ENCODE measurements at places on chromosomes 12 and 14.
A peak's percentile ranks its signal among the peaks of the same experiment; 100 is the strongest.

DNA sequence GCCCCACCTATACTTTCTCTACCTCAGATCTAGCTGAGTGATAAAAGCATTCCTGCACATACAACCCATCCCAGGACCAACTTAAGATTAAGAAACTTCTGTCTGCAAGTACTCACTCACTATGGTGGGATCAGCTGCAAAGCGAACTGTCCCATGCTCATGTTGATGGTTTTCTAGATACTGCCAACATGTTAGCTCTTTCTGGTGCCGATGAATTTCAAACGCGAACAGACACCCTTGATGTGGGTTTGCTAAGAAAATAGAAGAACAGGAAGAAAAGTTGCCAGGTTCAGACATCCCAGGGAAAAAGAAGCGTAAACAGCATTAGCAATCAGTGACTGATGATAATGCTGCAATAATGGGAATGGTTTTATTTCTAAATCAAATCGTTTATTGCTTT is 1.5 kb upstream of the SLC39A2 start:
- no peak overlapping the region for H3K4me3 ChIP-seq
- no peaks in the 10 kb centered on the region for H3K4me1 ChIP-seq
- H3K27ac ChIP-seq, result no peak overlapping the region

DNA sequence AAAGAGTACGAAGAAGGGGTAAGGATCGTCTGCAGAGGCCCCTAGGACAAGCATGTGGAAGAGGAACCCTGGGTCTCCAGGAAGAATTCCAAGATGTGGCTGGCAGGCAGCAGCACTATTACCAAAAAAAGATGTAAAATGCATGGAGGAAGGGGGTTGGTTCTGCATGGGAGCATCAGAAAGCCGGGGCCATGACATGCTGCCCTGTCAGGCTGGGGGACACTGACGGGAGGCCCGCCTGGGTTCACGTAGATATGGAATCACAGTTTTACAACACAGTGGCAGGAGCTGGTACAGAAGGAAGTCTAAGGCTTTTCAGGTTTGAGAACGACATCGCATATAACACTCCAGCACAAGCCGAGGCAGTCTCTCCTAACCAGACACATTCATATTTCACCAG is 150.0 kb upstream of the GSC start:
- no peak overlapping the region for H3K4me3 ChIP-seq
- H3K27ac ChIP-seq, result no peak overlapping the region
- H3K27me3 ChIP-seq, result no peaks in the 10 kb centered on the region
- H3K4me1 ChIP-seq, result no peaks in the 10 kb centered on the region
- no peaks in the 10 kb centered on the region for H3K36me3 ChIP-seq

- H3K4me3 ChIP-seq, result no peak overlapping the region
- no peaks in the 10 kb centered on the region for H3K4me1 ChIP-seq
- no peak overlapping the region for H3K27ac ChIP-seq
- H3K36me3 ChIP-seq, result no peaks in the 10 kb centered on the region
- DNase-seq, result no peak
These were observed 128.7 kb downstream of the KCNH5 start for GRCh38 chr14:62916551-62916950.

DNA sequence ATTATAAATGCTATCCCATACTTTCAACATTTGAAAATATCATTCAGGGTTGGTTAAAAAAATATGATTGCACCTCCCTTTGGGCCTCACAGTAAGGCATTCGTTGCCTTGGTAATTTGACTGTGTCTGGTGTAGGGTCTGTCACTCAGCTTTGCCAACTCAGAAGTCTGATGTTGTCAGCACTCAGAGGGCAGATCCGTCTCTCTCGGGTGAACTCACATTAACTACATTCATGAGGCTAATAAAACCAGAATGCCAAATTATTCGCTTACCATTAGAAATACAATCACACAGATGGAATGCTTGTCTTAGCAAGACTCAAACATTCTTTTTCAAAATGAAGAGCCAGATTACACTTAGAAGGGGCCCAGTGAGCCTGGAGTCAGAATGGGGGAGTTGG is 53.0 kb downstream of the NPAS3 start:
- no peaks in the 10 kb centered on the region for H3K36me3 ChIP-seq
- no peak overlapping the region for H3K4me3 ChIP-seq
- DNase-seq, result peak; percentile 13
- no peaks in the 10 kb centered on the region for H3K4me1 ChIP-seq
- no peak overlapping the region for H3K27ac ChIP-seq

DNA sequence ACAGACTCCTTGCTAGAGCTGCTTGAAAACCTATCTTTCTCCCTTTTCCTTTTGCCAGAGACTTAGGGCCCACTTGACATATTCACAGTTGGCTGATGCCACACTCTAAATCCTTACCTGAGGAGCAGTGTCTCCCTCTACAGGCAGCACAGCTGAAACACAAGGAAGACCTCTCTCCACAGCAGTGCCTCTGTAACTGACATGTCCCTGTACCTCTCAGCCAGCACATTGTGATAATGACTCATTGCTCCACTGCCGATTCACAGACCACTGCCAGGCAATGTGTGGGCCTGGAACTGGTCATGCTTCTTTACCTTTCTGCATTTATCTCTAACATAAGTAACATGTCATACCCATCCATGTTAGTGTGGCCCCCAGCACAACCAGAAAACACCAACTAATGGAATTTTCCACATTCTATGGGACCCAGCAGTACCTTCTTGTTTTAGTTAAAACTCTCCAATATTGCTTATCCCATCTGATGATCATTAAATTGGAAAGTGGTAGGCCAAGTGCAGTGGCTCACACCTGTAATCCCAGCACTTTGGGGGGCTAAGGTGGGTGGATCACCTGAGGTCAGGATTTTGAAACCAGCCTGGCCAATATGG is 56.5 kb downstream of the GTF2A1 start:
- H3K27me3 ChIP-seq, result no peaks in the 10 kb centered on the region
- no peak overlapping the region for H3K4me3 ChIP-seq
- no peak overlapping the region for H3K27ac ChIP-seq
- no peaks in the 10 kb centered on the region for H3K4me1 ChIP-seq
- DNase-seq, result peak; percentile 43

DNA sequence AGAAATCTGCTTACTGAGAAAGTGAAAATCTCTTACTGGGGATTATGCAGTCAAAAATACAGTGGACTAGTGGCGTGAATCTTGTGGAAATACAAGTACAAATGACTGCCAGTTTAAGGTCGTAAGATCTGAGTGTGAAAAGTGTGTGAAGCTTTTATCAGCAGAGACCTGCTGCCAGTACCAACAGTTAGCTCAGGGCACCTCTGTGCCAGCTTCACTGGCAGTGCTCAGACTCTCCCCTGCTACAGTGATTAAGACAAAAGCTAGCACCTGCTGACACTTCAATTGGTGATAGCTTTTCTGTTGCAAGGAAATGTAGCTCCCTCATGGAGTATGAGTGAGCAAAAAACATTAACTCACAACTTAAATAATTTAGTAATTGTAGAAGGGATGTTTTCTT is 185.1 kb downstream of the ANO6 start:
- DNase-seq, result no peak
- H3K4me3 ChIP-seq, result no peak overlapping the region
- no peak overlapping the region for H3K27ac ChIP-seq
- H3K4me1 ChIP-seq, result no peaks in the 10 kb centered on the region
- H3K27me3 ChIP-seq, result no peaks in the 10 kb centered on the region
- peaks cover 4% of the 10 kb centered on the region for H3K36me3 ChIP-seq

DNA sequence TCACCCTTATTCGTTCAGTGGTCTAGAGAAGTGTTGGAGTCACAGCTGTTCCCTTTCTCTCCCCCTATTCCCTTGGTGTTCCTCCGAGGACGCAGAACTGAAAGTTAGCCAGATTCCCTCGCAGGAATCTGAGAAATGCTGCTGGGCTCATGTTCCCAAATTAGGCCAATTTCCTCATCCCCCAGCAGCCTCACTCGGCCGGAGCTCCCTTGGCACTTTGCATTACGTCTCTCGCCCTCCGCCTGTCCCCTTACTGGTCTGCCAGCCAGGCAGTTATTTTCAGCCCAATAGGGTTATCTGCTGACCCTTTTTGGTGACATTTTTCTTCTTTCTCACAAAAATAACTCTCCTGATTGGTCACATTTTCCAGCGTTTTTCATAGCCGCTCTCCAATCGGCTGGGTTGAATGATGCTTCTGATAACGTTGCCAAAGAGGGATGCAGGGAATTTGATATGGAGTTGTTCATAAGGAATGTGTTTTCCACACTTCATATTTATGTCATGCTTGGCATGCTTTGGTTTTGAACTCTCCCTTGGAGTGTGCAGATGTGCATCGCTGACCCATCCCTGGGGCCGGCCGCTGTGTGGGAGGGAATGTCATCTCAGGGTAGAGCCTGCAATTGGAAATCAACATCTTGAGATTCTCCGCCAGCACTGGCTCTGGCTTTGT is 9.9 kb downstream of the IFT43 start:
- H3K4me1 ChIP-seq, result peaks cover 13% of the 10 kb centered on the region
- H3K27ac ChIP-seq, result peak overlapping the region; percentile 20
- H3K27me3 ChIP-seq, result no peaks in the 10 kb centered on the region

DNA sequence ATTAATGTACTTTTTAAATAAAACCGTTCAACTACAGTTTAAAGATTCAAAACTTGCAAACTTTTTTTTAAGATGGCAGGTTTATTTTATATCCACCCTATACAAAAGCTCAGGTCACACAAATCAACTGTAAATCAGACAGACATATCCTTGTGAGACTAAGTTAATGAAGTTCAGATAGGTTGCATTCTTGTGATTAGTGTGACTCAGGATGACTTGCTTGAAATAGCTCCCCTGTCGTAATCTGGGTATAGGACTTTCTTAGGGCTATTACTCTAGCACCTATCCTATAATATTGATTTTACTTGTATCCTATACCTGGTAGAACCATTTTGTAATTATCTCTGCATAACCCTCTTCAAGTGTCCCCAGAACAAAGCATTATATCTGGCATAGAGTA is 9.5 kb upstream of the PRKD1 start:
- no peak overlapping the region for H3K4me3 ChIP-seq
- no peaks in the 10 kb centered on the region for H3K4me1 ChIP-seq
- H3K27ac ChIP-seq, result no peak overlapping the region
- no peaks in the 10 kb centered on the region for H3K27me3 ChIP-seq
- no peak for DNase-seq

- H3K4me3 ChIP-seq, result no peak overlapping the region
- H3K4me1 ChIP-seq, result no peaks in the 10 kb centered on the region
- DNase-seq, result no peak
These were observed 1331.5 kb upstream of the TMEM132C start for GRCh38 chr12:126935435-126935834.

DNA sequence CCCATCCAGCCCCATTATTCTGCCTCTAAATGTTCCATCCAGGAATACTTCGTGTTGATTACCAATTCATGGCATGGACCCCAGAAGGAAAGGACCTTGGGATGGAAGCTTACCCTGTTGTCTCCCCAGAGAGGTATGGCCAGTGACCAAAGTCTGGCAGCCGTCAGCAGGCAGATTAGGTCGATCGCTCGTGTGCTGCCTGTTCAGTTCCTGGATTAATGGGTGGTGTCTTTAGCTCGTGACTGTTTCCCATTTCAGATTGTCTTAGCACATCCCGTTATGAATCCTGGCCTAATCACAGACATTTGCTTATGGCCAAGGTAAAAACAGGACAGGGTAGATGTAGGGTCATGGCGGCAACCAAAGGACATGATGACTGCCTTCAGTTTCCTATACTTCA is 122.9 kb upstream of the NTF3 start:
- no peaks in the 10 kb centered on the region for H3K27me3 ChIP-seq
- H3K36me3 ChIP-seq, result no peaks in the 10 kb centered on the region
- DNase-seq, result no peak
- H3K27ac ChIP-seq, result peak overlapping the region; percentile 19
- H3K4me3 ChIP-seq, result no peak overlapping the region
- H3K4me1 ChIP-seq, result no peaks in the 10 kb centered on the region

GRCh38 chr14:91332986-91333649 is 84.5 kb downstream of the CCDC88C start:
- H3K4me3 ChIP-seq, result no peak overlapping the region
- H3K27me3 ChIP-seq, result no peaks in the 10 kb centered on the region
- H3K4me1 ChIP-seq, result peaks cover 36% of the 10 kb centered on the region
- no peaks in the 10 kb centered on the region for H3K36me3 ChIP-seq
- DNase-seq, result no peak
- no peak overlapping the region for H3K27ac ChIP-seq

GRCh38 chr14:51331486-51332367 is 91.7 kb downstream of the TMX1 start:
- no peaks in the 10 kb centered on the region for H3K27me3 ChIP-seq
- no peak overlapping the region for H3K27ac ChIP-seq
- no peaks in the 10 kb centered on the region for H3K36me3 ChIP-seq
- peaks cover 4% of the 10 kb centered on the region for H3K4me1 ChIP-seq
- DNase-seq, result no peak

DNA sequence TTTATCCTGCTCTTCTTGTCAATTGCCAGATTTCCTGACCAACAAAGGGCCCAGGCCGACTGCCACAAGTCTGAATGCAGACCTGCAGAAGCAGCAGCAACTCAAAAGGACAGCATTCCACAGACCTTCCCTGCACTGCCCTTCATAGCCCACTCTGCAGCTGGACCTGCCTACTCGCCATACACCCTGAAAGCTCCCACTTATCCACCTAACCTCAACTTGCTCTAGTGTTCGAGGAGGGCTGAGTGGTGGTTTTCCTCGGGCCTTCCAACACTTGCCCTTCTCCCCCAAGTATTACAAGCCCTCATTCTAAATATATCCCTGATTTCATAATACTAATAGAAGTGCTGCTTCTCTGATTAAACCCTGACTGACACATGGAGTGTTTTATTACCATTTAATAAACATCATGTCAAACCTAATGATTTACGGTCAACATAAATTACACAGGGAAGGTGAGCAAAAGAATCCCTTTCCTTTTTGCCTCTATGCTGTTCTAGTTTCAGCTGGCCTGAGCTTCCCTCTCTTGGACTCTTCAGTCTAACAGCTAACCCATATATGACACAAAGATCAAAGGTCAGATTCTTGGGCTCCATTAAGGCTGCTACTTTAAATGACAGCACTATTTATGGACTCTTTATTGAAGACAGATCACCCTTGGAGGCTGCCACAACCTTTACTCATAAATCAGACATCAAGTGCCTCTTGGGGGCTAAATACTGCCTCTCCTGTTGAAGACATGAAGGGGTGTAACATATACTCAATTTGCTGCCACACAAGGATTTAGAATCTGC is 1546.9 kb upstream of the TMEM132C start:
- no peak for DNase-seq
- H3K4me1 ChIP-seq, result no peaks in the 10 kb centered on the region
- no peak overlapping the region for H3K4me3 ChIP-seq
- no peaks in the 10 kb centered on the region for H3K36me3 ChIP-seq
- no peak overlapping the region for H3K27ac ChIP-seq

DNA sequence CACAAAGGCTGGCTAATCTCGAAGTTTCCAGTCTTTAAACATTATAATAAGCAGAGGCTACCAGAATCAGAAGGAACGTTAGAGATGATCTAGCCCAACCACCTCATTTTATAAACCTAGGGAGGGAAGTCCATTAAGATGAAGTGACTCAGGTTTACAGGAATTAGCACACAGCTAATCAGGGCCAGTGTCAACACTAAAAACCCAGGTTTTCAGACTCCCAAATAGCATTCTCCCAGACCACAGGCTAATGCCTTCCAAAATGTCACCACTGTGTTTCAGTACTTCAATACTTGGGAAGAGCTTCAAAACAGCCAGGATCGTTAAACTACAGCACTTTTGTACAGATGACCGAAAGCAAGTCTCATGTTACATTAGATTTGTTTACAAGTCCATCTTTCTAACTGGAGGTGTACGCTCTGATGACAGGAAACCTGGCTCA is 89.2 kb downstream of the FOXN3 start:
- no peak overlapping the region for H3K4me3 ChIP-seq
- H3K4me1 ChIP-seq, result no peaks in the 10 kb centered on the region
- no peaks in the 10 kb centered on the region for H3K36me3 ChIP-seq
- H3K27me3 ChIP-seq, result no peaks in the 10 kb centered on the region
- no peak overlapping the region for H3K27ac ChIP-seq

- H3K4me1 ChIP-seq, result no peaks in the 10 kb centered on the region
- no peak overlapping the region for H3K4me3 ChIP-seq
- DNase-seq, result no peak
- H3K27me3 ChIP-seq, result no peaks in the 10 kb centered on the region
These were observed 70.0 kb downstream of the PLEKHG3 start for GRCh38 chr14:64774272-64774671.
